ENCODE measurements at places on chromosomes 5 and 9.

DNA sequence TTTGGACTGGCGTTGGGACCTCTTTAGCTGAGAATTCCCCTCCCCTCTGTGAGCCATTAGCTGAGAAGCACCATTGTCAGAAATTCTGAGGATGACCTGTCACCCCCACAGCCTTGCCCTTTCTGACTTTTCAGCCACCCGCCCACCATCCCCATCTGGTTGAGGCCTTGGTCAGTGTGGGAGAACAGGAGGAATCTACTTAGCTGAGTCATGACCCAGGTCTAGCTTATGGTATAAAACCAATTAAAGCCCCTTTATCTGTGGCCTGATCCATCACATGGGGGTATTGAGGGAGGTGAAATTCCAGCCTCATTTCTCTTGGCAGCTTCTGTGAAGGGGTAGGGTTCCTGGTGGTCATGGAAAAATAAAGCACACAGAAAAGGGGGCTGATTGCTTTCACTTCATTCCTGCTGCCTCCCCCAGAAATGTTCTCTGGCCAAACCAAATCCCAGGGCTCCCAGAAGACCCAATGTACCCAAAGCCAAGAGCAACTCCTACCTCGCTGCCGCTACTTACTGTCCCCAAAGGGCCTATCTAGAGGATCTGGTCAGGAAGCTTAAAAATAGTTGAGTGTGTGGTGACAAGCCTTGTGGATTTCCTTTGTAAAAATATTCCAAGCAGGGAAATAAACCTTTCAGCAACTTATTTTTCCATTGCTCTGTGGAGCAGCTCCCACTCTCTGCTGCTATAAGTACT, 174.8 kb upstream of the TNC start:
- DNase-seq, result no peak

DNA sequence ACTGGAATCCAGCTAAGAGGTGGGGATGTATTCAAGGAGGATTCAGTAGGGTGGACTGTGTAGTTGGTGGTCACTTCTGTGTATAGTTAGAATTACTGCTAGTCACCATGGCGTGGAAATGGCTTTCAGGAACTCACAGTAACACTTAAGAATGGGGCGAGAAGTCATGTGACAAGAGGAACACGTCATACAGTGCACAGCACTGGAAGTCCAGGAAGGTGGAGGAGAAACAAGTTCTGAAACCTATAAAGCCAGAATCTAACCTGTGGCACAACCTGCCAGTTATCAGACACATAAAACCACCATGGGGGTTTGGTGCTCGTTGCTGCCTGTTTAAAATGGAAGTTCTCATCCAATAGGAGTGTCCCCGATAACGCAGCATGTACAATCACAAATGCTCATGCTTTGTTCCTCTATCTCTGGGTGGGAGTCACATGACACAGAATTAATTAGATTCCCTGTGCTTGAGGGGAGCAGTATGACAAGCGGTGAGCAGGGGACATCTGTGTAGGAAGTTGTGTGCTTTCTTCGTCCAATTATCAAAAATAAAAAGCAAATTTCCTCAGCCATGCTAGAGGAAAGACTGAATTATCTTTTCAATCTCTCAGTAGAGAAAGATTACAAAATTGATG, 193.0 kb downstream of the SPOCK1 start:
- DNase-seq, result peak; percentile 3

DNA sequence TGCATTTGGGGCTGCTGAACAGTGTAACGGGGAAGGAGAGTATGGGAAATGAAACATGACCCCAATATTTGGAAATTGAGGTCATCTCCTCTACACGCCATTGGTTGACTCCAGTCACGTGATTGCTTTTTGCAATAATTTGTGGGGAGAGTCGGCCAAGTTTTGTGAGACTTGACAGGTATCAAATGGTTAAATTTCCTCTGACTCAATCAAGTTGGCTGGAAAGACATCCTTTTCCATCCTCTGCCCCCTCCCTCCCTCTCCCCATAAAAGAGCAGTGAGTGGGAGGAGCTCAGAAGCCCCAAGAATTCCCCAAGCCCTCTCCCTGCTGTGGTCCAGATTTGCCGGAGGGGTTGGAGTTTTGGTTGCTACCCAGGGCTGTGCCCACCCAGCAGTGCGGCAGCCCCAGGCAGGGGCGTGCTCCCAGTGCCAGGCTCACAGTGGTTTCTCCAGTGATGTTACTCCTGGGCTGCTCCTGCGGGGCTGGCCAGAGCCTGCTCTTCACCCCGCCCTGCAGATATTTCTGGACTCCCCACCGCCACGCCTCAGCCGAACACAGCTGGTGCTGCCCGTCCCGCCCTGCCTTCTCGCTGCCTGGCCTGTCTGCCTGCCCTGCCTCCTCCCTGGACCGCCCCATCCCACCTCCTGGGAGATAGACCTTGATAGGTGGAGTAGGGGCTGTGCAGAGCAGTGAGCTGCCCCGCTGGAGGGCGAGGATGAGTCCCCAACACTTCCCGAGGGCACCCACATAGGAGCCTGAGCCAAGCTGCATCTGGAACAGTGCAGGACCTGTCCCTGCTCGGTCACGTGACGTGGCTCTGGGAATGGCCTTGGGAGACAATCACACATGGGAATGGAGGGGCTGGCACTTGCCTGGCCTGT, 3.4 kb downstream of the COL5A1 start:
- DNase-seq, result no peak

- DNase-seq, result no peak
These were observed 103.7 kb upstream of the RFX3 start for GRCh38 chr9:3629495-3629894.

DNA sequence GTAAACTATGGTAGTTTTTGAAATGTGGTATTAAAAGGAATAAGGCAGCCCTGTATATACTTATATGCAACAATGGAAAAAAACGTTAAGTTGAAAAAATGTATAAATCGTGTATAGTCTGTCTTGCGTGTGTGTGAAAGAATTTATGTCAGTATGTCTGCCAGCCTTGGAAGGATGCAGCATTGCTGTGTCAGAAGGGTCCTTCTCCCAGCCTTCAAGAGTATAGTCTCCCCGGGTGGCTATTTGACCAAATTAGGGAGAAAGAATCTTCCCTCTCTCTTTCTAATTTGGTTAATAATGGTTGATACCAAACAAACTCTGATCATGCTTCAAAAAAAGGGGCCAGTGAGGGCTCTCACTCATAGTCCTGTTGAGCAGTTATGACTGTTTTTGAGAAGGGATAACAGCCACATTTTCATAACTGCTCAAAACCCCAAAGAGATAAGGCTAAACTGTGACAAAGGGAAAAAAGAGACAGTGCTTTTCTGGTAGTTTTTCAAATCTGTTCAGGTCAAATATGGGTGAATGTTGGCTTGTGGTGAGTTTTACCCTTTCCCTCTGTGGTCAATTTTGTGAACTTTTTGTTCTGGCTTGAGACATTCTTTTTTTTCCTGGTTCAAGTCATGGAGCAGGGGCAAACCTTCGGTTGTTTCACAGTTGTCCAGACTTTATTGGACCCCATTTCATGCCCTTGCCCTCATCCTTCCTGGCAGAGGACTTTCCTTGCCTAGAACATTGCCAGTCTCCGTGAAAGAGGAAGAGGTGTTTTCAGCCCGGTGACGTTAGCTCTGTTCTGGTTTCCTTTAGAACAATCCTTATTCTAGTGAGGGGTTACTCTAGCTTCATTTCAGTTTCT, 21.0 kb downstream of the SNX30 start:
- DNase-seq, result peak; percentile 33

GRCh38 chr5:73448463-73449136, at the start of gene FOXD1:
Gene FOXD1 (minus strand): TSS chr5:73448777. CDS start chr5:73448362, 415 bp downstream.
- peak; percentile 70 for DNase-seq

GRCh38 chr9:5834214-5834613, 1.3 kb upstream of the ERMP1 start:
- no peak for DNase-seq

- no peak for DNase-seq
These were observed 492.7 kb downstream of the RASEF start for GRCh38 chr9:82570226-82570625.

GRCh38 chr5:133390416-133391353, 221.7 kb downstream of the FSTL4 start:
- DNase-seq, result no peak

GRCh38 chr9:109619310-109619709, 121.2 kb upstream of the PTPN3 start:
- DNase-seq, result no peak

DNA sequence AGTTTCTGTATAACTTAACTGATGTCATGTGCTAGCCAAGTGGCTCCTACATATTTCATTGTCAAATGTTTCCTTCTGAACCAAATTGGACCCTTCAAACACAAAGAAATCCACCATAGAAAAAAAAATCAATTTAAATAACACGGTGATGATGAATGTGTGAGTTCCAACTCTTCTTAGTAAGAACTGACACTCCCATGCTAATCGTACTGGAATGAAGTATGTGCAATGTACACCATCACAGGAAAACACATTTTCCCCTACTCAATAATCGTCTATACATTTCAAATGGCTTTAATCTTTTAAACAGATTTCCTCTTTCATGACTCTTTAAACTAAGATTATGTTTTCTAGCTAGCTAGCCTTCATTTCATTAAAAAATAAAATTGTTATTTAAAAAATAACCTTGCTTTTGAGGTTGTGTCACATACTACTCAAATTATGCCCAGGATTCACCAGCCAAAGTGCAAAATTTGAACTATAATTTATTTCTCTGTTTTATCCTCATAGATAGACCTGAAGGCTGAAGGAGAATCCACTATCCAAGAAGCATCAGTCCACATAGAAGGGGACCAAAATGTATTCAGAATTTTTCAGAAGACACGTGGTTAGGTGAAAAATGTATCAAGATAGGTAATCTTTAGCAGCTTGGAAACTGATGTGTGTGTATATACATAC, 131.0 kb upstream of the ITGA1 start:
- DNase-seq, result no peak

Data from suppressor macrophage (primary cell).